T-helper 17 cell (primary cell): ENCODE measurements at places on chromosomes 7 and 10.

DNA sequence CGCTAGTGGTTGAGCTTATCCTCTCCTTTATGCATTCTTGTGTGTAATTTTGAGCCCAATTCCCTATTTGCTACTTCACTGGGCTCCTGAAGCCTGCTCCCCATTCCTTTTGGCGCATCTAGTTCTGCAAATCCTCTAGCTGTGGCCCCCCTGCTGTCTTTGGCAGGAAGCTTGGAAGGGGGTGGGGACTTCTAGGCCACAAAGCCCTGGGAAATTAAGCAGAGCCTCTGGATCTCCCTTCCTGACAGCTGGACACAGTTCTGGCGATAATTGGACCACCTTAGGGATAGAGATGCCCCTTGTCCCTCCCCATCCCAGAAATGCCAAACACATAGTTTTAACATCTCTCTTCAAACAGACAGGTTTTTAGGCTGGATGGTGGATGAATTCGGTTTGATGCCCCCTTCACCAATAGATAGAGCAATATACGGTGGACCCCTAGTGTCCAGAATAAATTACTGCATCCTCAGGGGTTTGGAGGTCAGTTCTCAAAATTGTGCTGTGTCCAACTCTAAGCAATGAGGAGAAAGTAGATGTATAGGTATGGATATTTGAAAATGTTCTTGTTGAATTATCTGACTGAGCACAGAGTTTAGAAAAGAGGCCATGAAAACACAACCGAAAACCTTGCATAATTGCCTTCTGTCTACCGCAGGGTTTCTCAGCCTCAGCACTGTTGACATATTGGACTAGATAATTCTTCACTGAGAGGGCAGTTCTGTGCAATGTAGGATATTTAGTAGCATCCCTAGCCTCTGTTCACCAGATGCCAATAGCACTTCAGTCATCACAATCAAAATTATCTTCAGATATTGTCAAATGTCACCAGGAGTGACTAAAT is 75.5 kb downstream of the PAPSS2 start:
- no peak for DNase-seq

GRCh38 chr10:133257489-133258065 is 19.1 kb downstream of the ADAM8 start:
- DNase-seq: no peak

DNA sequence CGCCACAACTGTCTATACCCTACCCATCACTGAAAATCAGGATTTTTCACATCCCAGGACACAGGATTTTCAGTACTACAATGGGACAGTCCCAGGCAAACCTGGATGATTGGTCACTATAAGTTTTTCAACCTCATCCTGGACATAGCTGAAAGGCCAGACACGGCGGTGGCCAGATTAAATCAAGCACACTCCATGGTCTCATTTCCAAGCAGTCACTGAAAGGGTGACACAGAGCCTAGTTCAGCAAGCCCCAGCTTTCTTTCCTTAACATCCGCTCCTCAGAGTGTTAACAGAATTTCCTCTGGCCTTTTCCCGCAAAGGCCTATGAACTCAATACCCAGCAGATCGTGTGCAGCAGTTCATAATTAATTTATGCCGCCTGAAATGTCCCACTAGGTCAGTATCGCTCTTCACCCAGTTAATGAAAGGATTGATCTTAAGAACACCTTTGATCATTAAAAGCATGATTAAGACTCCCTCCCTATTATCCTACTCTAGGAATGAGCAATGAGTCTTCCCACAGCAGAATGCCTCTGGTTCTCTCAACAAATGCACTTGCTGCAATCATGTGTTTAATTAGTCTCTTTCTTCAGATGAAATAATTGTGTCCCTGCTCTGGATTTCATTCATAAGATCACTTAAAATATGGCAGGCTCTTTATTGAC is 104.0 kb upstream of the NANOS1 start:
- no peak for DNase-seq

DNA sequence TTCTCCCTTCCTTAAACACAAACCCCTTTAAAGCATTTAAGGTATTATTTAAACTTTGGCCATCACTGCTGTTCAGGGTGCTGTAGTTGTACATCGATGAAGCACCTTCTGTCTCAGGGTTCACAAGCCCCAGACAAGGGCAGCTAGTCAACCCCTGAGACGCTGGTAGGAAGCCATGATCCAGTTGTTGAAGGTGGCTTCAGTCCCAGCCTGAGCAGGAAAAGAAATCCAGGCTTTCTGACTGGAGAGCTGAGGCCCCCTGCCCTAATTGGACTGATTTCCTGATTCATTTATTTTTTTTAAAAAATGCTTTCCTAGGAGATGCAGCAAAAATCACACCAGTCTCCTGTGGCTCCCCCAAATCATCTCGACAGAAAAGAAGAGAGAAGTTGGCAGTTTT is 15.8 kb downstream of the CPA1 start:
- no peak for DNase-seq

DNA sequence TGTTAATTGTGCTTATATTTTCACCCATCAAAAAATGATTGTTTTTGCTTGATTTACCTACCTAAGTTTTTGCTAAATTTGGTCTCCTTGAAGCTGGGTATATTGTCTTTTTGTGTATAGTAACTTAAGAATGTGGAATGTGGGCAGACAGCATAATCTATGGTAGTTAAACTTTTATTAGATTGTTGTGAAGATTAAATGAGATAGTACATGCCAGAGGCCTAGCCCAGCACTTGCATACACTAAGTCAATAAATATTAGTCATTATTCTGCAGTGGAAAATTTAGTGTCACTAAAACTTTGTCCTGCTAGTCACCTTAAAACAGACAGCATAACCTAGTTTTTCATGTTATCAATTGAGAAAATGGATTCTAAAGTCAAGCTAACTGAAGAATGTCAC is 19.3 kb upstream of the RPA3 start:
- no peak for DNase-seq

DNA sequence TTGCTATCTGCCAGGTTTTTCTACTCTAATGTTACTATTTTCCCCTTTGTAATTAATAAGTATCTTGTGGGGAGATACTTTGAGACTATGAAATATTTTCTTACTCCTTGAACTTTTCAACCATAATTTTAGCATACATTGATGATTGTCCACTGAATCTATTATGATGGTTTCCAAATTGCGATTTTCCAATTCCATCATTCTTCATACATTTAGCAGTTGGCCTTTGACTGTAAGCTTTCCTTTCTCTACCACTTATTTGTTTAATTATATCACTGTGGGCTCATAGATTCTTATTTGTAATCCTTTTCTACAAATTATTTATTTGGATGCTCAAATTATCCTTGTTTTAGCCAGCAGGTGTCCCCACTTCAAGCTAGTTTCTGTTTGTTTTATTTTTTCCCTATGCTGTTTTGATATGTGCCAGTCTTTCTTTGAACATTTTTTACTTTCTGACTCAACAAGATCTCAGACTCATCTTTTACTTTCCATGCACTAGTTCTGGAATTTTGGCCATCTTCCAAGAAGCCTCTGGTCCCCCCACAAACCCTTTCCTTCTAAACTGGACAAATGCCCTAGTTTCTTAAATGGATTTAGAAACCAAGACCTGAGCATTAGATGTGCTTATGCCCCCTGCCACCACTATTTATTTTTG is 11.4 kb upstream of the MRPS16 start:
- DNase-seq: no peak
